NCI-H1092 (cell line): ENCODE measurements at places on chromosomes 6 and 20.

- DNase-seq = no peak
Observed at GRCh38 chr6:166112580-166112979, 55.1 kb downstream of the TBXT start.

GRCh38 chr6:25157842-25158241 is 121.3 kb upstream of the CARMIL1 start:
- no peak for DNase-seq

DNA sequence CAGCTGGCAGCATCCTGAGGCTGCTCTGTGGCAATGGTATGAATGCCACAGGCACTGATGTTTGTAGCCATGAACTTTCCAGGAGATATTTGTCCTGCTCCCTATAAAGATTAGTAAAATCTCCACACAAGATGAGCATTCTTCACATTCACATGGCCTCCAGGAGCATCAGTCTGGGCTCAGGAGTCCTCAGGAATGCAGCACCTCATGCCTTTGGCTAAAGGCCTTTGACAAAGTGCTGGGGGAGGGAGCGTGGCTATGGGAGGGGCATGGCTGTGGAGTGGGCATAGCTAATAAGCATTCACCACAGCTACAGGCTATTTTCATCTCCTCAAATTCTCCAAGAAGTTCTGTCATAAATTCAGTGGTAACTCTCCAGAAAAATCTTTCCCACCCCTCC is 90.5 kb upstream of the LY86 start:
- no peak for DNase-seq

GRCh38 chr6:56242346-56242745 is 5.0 kb downstream of the COL21A1 start:
- no peak for DNase-seq

GRCh38 chr6:29626948-29627754 is 5.8 kb downstream of the GABBR1 start:
- no peak for DNase-seq
